Thyroid gland (tissue), 4 donors: ENCODE measurements at places on chromosomes 7 and 10.

GRCh38 chr7:22663357-22663718 is 63.7 kb upstream of the IL6 start:
- DNase-seq: no peak

- no peak for DNase-seq
Measured at GRCh38 chr7:42189535-42189934, 47.5 kb downstream of the GLI3 start.

GRCh38 chr10:20901110-20901509 is 4.0 kb upstream of the NEBL start:
- DNase-seq: no peak

DNA sequence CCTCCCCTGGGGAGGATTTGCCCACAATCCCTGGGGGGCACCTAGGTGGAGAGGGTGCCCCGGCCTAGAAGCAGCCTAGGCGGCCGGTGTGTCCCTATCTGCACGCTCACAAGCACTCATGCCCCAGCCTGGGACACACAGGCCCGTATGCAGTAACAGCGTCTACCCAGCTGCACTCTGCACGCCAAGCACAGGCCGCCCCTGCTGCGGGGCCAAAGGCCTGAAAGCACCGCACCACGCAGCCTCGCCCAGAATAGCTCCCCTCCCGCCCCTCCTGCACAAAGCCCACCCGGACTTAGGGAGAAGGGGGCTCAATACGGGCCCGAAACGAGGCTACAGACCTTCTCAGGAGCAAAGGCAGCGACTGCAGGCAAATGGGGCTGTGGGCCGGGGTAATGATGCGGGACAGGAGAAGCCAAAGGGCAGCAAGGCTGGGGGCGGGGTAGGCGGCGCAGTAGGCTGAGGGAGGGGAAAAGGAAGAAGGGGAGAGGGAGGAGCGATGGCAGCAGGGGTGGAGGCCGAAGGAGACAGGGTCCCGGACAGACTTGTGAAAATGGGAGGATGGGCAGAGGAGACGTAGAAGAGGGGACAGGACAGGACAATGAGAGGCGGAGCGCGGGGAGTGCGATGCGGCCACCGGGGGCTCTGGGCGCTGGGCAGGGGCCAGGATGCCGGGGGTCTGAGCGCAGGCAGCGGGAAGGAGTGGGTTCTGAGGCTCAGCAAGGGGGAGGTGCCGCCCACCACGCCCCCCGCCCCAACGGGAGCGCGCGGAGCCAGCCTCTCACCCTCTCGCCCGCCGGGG is 544 bp downstream of the GPRIN2 start:
- peak; percentile 65 for DNase-seq

DNA sequence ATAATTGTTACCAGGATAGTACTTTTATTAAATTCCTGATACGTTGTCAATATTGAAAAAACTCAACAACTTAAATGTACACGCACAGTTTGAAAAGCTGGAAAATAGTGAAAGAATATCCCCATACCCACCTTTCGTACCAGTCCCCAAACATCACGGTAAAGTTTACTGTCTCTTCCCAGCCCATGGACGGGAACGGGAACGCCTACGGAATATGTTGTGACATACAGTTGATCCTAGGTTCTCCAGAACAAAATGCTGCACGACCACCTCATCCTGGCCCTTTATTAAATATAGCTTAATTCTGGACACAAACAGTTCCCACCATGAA is 527 bp upstream of the BCAP29 start:
- no peak for DNase-seq

- peak; percentile 52 for DNase-seq
Measured at GRCh38 chr10:116708391-116708821, 34.0 kb downstream of the HSPA12A start.

- no peak for DNase-seq
Measured at GRCh38 chr7:27547401-27547800, 115.3 kb downstream of the HIBADH start.

DNA sequence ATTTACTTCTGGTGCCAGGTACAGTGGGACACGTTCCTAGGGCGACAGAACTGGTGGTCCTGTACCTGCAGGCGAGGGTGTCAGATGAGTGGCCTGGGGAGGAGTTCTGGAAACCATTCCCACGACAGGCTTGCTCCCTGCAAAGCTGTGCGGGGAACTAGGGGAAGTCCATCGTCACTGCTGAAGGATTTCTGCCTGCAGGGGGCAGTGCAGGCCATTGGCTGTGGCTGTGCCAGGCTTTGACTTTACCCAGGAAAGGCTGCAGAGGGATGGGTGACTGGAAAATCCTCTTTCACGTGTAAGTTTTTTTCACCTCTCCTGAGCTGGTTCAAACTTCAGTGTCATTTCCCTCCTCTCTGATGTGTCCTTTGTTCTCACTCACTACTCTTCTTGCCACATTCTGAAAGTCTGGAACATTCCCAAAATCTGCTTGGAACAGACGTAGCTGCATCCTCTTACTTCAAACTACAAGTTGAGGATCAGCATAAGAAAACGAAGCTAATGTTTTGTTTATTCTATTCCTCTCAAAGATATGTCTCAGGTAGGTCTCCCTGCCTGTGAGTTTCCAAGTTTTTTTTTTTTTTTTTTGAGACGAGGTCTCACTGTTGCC is 126.5 kb downstream of the SH2D4B start:
- peak; percentile 86 for DNase-seq

DNA sequence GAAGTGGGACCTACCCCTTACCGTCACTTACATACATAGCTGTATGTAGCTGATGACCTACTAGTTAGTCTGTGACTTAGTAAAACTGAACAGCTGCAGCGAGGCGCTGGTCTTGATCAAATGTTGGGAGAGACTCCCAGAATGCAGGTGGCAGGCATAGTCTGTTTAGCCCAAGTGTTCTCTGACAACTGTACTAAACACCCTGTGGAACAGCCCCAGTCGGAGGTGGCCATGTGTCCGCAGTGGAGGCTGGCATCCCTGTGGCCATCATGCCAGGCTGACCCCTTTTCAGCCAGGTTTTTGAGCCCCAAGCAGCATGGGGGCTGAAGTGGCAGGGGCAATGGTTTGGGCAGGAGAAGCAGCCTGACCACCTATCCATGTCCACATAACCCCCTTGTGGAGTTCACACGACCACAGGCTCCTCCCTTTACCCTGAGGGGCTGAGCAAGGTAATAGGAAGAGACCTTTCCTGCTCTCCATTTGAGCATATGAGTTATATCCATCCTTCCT is 7.2 kb downstream of the ADCY1 start:
- no peak for DNase-seq

GRCh38 chr10:1788401-1788800 is 51.1 kb upstream of the ADARB2 start:
- DNase-seq: no peak

DNA sequence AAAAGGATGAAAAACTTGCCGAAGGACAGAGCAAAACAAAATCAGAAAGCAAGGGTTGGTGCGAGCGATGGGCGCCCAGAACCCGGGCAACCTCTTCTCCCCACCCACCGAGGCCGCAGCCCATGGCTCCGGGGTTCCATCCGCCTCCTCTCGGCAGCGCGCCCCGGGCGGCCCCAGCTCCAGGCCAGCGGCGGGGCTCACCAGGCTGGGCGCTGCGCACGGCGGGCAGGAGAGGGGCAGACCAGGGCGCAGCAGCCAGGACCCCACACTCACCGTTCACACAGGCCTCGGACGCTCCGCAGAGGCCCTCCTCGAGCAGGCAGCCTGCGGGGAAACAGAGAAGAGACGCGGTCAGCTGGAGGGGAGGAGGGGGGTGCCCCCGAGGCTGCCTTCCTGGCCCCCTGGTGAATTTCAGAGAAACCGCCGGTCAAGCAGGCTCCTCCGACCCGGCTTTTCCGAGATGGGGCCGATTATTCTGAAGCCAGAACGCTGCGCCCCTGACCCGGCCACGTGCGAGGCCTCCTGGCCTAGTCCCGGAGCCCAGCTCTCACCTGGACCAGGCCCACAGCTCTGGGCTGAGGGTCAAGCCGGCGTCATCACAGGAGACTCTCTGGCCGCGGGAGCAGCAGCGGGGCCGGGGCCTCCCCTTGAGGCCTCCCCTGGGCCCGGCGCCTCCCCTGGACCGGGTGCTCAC is 98.0 kb downstream of the PTPRN2 start:
- DNase-seq: no peak

GRCh38 chr7:7002418-7003062 is 176.5 kb upstream of the CCZ1B start:
- no peak for DNase-seq

- DNase-seq: no peak
Measured at GRCh38 chr7:84175461-84175860, 19.1 kb downstream of the SEMA3A start.

DNA sequence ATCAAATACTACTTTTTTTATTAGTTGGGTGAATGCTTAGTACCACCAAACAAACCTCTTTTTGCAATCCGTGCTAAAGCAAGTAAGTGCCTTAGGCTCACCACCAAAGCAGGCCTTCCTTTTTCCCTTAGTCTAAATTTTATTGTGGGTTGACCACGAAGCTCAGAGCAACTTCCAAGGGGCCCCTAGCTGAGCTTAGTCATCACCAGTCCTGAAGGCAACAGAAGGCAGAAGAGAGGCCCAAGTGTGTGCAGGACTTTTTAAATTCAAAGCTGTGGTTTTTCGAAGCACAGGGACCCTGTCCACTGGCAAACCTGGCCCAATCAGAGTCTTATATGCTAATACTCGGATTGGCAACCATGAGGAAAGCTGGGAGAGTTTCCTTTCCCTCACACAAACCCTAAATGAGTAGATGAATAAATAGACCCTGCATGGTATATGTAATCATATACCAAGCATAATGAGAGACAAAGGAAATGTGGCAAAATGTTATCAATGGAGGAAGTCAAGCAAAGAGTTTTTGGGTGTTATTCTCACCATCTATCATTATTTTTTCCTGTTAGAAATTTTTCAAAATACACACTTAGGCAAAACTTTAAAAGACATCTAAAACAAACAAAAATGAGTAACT is 453.2 kb upstream of the GALNT17 start:
- DNase-seq: no peak

DNA sequence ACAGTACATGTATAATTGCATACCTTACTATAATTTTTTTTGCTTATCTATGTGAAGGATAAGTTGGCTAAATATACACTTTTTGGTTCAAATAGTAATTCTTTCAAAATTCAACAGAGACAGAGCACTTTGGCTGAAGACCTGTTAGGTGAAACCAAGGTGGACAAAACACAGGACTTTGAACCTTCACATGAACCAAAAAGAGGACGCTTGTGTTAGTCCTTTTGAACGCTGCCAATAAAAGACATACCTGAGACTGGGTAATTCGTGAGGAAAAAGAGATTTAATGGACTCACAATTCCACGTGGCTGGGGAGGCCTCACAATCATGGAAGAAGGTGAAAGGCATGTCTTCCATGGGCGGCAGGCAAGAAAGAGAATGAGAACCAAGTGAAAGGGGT is 4.7 kb upstream of the AGMO start:
- no peak for DNase-seq
